Activated CD8-positive, alpha-beta memory T cell treated with anti-CD3 and anti-CD28 coated beads for 1 hour (primary cell): ENCODE measurements at places on chromosomes 7 and 10.

DNA sequence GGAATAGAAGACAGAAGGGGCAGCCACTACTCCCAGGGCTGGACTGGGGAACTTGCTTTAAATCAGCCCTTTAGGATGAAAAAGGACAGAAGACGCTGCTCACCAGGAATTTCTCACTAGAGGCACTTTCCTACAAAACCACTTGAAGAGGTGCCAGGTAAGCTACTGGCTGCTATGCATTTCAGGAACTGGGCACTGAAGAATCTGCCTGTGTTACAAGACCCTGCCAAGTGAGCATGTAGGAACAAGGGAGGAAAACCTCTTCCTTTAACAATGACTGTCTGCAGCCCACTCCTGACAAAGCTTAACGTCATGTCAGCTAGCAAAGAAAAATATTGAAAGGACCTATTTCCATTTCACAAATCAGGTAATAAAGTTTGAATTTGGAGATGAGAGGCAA lies 5.8 kb upstream of the AGMO start:
- no peak for DNase-seq

DNA sequence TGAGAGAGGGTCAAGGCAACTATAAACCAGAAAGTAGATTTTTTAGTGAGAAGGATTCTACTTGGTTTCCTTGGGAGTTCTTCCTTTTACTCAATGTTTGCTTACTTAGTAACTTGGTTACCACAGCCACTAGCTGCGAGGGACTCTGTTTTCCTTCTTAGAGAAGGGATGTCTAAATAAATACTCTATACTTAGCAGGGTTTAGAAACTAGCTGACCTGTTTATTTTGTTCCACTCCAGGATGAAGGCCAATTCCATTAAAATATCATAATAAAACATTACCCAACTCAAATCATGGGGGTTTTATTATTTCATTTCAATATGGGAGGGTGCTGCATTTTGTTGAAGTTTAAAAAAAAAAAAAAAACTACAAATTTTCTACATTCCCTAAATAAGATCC lies 87.3 kb downstream of the PPP1R3A start:
- no peak for DNase-seq

GRCh38 chr10:72133517-72133916 lies 45.2 kb upstream of the SPOCK2 start:
- DNase-seq, result no peak

GRCh38 chr7:29077854-29078253 lies 68.5 kb downstream of the CPVL start:
- DNase-seq, result no peak

DNA sequence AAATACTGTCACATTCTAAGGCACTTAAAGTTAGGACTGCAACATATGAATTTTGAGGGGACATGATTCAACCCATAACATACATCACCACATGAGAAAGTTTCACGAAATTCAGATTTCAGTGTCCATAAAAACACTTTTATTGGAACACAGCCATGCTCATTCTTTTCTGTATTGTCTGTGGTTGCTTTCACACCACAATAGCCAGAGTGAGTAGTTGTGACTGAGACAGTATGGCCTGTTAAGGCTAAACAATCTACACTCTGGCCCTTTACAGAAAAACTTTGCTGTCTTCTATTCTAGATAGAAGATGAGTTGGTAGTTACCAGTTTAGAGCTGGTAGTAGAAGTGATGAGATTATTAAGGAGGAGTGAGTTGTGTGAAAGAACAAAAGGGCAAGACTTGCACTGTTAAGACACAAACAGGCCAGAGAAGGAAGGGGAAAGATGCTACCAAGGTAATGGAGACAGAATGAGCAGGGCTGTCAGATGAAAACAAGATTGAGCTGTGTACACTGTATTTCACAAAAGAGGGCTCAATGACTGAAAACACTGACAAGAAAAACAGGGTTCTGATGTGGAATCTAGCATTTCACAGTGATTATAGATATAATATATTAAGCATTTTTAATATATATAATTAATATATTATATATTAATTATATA lies 108.6 kb downstream of the PPP1R3A start:
- no peak for DNase-seq

- no peak for DNase-seq
These were observed 65.3 kb upstream of the ZMIZ1 start for GRCh38 chr10:79003183-79004100.

DNA sequence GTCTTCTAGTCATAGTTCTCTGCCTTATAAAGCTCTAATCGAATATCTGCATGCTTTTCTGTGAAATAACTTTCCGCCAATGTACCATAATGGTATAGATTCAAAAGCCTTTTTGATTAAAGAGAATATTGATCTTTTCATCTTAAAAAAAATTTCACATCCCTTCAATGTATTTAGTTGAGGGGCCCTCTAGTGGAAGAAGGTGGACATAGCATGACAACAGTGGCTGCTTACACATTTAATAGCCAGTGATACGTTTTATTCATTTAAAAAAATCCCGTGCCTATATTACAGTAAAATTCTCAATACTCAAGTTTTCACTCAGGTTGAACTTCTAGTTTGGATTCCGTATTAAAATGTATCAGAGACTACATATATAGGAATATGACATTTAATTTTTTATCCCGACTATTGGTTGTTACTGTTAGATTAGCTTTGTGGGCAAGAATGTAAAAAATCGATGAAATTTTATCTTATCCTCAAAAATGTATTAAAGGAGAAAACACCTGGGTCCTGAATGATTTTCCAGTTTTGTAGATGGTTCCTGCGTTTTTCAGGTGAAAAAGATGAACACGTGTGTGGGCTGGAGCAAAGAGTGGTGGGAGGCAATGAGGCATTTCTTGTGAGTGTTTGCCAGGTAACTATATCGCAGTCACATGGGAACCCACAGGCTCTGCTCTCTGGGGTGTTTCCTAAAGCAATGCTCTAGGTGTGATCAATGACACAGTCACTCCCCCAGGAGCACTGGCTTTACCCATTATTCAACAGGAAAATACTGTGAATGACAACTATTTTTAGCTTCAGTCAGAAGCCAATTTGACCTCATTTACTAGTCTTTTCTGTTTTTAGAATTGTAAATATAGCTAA lies 24.1 kb upstream of the PNLIP start:
- DNase-seq, result no peak

GRCh38 chr10:77179015-77179695 lies 458.5 kb downstream of the KCNMA1 start:
- no peak for DNase-seq

DNA sequence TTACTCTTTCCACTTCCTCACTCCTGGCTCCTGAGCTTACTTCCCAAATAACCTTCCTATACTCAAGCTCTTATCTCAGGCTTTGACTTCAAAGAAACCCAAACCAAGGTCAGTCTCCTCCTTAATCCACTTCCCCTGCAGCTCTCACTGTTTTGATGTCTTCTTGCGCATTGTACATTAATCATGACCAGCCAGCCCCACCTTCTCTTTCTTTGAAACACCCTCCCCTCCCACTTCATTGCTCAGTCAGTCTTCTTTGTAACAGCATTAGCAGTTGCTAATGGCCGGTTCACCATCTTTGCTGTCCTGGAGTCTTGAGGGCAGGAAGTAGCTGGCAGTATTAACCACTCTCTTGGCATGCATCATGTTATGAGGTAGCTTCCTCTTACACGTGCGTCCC lies 57.9 kb upstream of the CHCHD3 start:
- no peak for DNase-seq

GRCh38 chr7:150586785-150587152 lies 19.6 kb downstream of the GIMAP4 start:
- no peak for DNase-seq

- DNase-seq, result no peak
These were observed 79.8 kb downstream of the ABI1 start for GRCh38 chr10:26780793-26781601.

- no peak for DNase-seq
These were observed 153.5 kb upstream of the TMEM72 start for GRCh38 chr10:44757551-44758205.

DNA sequence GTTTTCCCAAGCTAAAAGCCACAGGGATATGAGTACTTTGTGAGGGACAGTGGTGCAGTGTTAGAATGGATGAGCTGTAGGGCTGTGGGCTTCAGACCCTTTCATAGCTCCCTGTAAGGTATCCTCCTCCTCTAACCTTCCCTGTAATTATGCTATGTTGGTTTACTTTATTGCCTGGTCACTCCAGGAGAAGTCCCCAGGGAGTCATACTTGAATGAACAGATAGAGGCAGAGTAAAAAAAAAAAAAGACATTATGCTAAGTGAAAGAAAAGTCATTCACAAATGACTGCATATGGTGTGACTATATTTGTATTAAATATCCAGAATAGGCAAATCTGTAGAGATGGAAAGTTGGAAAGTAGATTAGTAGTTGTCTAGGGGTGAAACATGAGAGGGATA lies 434.4 kb downstream of the AUTS2 start:
- no peak for DNase-seq

DNA sequence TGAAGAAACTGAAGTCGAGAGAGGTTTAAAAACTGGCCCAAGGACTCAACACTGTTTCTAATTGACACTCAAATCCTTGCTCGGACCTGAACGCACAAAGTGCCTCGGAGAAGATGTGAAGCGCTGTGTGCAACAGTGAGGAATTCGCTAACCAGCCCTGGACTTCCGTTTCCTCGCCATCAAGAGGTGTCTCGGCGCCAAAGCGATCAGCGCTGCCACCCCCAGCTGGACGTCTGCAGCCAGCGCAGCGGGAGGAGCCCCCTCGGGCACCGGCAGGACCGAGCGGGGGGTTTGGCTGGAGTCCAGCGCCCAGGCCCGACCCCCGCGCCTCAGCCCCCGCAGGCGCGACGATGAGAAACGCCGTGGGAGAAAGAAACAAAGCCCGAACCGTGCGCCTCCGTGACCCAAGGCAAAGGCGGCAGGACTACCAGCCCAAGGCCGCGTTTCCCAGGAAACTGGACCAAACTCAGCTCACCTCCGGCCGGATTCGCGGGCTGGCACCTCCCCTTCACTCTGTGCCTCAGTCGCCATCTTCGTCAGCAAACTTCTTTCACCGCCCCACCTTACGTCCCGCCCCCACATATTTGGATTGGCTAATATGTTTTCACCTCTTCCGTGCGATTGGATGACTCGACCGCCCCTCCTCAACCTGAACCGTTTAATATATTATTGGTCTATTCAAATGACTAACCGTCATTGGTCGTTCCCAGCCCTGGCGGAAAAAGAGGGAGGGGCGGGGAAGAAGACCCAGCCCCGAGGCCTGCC lies at the start of gene ARHGAP19:
Gene ARHGAP19 (minus strand): TSS at position 541 of the 765 bp plus-strand sequence. CDS start 10 bp downstream, at position 531.
- DNase-seq, result peak; percentile 83

GRCh38 chr7:595621-596010 lies 76.0 kb upstream of the PDGFA start:
- DNase-seq, result no peak

- DNase-seq, result no peak
These were observed 221.2 kb downstream of the ADRA2A start for GRCh38 chr10:111298031-111298430.

GRCh38 chr10:104043185-104043830 lies 42.4 kb downstream of the COL17A1 start:
- DNase-seq, result no peak

DNA sequence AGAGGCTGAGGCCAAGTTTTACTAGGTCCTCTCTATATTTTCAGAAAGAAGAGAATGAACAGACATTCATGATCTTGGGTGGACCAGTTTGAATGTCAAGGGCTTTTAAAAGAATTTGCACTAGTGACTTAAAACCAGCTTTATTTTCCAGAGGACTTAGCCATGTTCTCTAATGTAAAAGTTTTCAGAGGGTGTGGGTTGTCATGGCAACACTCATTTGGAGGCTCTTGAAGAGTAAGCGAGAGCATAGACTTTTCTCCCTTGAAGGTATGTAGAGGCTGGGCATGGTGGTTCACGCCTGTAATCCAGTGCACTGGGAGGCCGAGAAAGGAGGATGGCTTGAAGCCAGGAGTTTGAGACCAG lies 61.1 kb downstream of the GATA3 start:
- DNase-seq, result no peak

DNA sequence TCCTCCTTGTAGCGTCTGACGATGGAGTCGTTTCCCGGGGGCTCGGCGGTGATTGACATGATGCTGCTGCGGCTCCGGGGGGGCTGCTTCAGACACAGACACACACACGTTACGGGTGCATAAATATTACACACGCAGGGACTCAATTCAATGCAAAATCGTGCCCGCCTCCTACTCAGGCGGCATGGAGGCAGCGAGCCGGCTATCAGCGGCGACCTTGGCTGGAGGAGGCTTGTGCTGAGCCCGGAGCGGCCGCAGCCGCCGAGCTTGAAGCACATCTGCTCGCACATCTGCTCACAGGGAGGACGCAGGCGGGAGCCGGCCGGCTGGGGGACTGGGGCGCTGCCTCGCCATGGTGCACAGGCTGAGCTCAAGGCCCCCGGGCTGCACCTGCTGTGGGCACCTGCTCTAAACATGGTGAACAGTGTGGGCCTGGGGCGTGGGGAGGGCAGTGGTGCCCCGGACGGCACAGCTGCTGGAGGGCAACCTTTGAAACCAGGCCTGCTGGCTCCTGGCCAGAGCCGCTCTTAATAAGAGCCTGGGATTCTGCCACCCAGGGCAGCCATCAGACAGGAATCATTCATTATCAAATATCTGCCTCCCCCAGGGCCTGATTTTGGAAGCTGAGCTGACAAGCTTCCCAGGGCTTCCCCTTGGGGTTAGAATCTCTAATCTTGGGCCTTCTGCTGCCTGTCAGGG lies 84.7 kb upstream of the GNA12 start:
- no peak for DNase-seq

DNA sequence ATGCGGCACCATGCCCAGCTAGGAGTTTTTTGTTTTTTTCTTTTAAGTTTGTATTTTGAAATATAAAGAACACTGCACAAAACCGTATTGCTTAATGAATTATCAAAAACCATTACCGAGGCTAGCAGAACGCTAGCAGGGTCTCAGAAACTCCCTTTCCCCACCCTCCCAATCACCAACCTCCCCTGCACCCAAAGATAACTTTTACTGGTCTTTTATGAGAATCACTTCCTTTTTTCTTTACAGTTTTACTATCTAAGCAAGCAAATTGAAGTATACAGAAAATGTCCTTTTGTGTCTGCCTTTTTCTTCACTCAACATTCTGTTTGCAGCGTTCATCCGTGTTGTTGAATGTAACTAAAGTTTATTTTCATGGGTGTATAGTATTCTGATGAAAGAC lies 13.4 kb downstream of the HIP1 start:
- no peak for DNase-seq

GRCh38 chr10:124472071-124472470 lies 10.4 kb downstream of the LHPP start:
- DNase-seq, result no peak

DNA sequence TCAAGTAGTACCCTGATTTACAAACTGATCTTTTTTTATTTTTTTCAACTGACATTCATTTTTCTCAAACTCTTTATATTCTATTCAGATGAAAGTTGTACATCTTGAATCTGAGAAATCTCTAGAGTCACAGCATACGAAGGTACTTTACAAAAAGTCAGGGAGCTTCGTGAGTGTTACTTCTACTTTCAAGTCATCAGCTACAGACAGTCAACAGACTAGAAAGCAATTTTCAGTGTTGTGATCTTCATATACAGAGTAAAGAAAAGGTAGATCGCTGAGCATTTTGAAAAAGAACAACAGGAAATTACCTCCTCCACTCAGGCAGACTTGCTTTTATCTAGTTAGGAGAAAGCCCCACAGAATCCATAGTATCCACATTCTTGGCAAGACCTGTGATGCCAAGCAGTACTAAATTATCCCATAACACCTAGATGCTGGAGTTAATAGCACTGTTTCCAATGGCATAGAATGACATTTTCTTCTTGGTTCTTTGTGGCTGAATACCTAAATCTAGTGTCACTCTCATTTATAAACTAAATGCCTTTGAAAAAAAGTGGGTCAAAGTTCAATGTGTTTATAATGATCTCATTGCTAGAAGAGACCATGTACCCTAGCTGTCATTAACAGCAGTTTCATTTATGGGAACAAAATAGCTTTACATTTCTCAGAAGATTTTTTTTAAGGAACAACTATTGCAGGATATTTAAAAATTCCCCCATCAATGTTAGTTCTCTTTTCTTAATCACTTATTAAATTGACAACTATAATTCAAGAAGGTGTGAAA lies 12.0 kb upstream of the ZNF800 start:
- DNase-seq, result no peak
